ENCODE measurements at places on chromosomes 3 and 15.

DNA sequence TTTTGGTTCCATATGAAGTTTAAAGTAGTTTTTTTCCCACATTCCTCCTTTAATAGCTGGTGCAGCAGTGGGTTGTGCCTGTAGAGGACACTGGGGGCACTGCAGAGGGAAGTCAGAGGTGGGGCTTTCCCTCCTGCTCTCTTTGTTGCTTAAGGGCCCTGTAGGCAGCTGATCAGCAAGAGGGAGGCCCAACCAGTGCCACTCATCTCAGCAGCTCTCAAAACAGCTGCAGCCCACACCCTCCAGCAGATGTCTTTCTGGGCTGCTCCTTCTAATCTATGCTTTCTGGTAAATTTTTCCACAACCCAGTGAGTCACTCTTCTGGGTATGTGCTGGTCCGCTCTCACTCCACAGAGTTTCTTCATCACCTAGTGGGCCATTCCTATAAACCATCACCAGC, 263.8 kb downstream of the FEZF2 start:
- peak; percentile 61 for DNase-seq

GRCh38 chr3:15015456-15015855, 49.7 kb downstream of the MRPS25 start:
- DNase-seq: no peak

- DNase-seq: no peak
These were observed 11.7 kb downstream of the SLC30A4 start for GRCh38 chr15:45510758-45511280.

GRCh38 chr3:11006986-11007933, 14.7 kb downstream of the SLC6A1 start:
- no peak for DNase-seq

DNA sequence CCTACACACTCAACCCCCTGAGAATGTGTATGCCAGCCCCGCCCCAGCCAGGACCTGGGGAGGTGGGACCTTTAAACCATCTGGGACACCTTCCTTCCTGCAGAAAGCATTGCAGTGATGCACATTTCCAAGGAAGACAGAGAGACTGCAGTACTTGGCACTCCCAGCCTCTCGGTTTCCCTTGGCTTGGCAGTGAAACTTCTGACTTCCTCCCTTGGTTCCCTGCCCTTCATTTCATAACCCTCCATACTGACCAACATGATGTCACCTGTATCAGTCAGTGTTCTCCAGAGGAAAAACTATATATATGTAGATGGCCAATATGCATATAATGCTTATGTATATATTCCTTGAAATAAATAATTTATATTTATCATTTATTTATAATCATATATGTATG, 103.2 kb downstream of the SST start:
- no peak for DNase-seq

GRCh38 chr3:50381383-50381782, 22.1 kb upstream of the TMEM115 start:
- no peak for DNase-seq

GRCh38 chr3:88195951-88196434, 46.2 kb downstream of the C3orf38 start:
- DNase-seq: no peak

- no peak for DNase-seq
These were observed 982.7 kb upstream of the NR2F2 start for GRCh38 chr15:95347837-95348236.

GRCh38 chr3:16865335-16865734, 19.4 kb upstream of the PLCL2 start:
- no peak for DNase-seq

- DNase-seq: no peak
These were observed 19.0 kb upstream of the CCR2 start for GRCh38 chr3:46334741-46335478.

DNA sequence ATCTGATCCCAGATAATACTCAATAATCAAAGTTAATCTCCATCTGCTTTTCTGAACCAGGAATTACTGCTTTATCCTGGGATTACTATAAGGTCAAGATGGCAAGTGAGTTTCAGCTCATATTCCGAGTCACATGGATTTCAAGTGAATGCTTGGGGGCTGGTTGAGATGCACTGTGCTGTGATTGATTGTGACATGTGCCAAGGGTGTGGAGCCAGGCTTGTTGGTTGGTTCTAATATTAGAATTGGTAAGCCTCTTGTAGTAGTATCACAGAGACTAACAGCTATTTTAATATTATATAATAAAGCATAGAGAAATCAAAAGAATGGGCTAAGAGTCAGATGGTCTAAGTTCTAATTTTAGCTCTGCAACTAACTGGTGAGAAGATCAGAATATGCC, 74.2 kb upstream of the ICE2 start:
- DNase-seq: peak; percentile 87

DNA sequence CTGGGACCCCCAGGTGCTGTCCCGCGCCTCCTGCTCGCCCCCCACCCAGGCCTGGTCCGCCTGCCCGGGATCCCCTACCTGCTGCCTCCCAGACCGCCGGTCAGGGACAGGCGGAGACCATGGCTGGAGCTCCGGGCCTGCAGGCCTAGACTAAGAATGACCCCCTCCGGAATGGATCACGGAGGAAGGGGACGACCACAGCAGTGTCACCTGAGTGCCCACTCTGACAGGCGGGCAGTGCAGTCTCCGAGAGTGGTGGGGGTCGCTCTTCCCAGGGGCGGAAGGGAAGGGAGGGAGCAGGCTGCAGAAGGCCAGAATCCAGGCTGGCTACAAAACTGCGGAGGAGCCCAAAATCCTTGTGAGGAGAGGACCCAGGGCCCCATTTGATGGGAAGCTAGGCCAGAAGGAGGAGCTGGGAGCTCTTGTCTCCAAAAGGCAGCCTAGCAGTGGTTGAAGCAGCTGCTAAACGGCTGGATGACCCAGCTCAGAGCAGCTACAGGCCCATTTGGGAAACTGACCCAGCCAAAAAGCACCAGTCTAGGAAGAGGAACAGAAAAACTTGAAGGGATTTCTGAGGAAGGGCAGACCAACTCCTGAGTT, 908 bp upstream of the RAB43 start:
- DNase-seq: peak; percentile 53

DNA sequence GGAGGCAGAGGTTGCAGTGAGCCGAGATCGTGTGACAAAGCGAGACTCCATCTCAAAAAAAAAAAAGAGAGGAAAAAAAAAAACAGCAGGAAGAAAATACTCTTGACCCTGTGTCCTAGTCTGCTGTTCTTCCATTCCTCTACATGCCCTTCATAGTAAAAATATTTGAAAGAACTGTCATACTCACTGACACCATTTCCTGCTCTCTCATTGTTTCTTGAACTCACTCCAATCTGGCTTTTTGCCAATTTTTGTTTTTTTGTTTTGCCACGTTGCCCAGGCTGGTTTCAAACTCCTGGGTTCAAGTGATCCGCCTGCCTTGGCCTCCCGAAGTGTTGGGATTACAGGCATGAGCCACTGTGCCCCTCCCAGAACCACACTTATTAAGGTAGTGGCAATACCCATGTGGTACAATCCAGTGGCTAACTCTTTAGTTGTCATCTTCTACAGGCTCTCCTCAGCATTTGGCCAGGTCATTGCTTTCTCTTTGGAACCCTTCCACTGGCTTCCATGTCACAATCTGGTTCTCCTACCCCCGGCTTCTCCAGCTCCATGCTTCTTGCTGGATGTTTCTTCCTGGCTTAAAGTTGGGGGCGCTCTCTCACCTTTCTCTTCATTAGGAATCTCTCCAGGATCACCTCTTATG, 238.2 kb upstream of the C2CD4B start:
- no peak for DNase-seq

GRCh38 chr15:60835974-60836373, 357.0 kb upstream of the ICE2 start:
- DNase-seq: no peak

- no peak for DNase-seq
These were observed 88.2 kb downstream of the PLOD2 start for GRCh38 chr3:146072824-146073223.

GRCh38 chr3:111794711-111795110, 64.4 kb upstream of the PHLDB2 start:
- no peak for DNase-seq

DNA sequence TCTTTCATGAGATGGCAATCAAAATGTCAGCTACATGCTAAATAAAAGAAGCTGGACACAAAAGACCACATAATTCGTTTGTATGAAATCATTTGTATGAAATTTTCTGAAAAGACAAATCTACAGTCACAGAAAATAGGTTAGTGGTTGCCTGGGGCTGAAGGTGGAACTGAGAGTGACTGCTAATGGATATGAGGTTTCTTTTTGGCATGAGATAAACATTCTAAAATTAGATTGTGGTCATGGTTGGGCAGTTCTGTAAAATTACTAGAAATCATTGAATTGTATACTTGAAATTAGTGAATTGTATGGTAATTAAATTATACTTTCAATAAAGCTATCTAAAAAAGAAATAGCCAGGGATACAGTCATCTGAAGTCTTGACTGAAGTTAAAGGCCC, 2.7 kb upstream of the DMXL2 start:
- DNase-seq: no peak

GRCh38 chr3:132630612-132631011, 29.0 kb downstream of the ACAD11 start:
- DNase-seq: no peak

DNA sequence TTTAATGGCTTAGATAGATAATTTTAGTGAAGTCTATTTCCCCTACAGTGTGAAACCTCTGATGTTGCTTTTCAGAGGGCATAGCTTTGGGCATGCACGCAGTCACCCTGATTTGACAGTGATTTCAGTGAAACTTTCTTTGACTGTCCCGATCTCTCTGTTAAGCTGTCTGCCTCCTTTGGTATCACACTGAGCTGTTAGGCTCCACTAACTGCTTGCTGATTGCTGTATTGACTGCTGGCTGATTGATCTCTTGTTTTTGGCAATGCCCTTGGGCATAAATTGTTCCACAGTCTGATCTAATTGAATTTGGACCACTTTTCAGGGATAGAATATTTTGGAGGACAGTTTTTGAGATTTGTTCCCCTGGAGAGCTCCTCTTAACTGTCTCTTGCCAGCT, 68.5 kb upstream of the CCDC54 start:
- DNase-seq: no peak

GRCh38 chr3:152556731-152557254, 278.1 kb upstream of the P2RY1 start:
- peak; percentile 7 for DNase-seq

GRCh38 chr15:92709110-92709790, 53.7 kb upstream of the FAM174B start:
- no peak for DNase-seq

DNA sequence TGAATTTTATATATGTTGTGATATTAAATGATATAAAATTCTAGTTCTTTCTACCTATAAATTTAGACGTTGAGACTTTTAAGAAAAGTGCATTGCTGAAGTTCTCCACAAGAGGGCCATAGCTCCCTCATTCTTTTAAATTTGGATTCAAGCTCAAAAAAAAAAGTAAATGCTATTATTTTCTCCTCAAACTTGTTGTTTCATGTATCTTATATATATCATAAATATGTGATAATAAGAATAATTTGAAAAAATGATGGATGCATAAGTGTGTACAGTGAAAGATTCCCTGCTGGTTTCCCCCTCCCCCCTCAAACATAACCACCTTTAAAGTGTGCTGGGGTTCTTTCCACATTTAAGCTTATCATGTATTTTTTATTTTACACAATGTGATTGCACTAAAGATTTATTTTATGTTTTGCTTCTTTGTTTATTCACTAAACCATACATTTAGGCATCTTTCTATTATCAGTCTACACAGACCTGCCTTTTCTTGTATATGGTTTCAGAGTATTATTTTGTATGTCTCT, 769.4 kb upstream of the GOLIM4 start:
- peak; percentile 60 for DNase-seq

- no peak for DNase-seq
These were observed 28.7 kb downstream of the ARID3B start for GRCh38 chr15:74569731-74570070.

- DNase-seq: no peak
These were observed 28.3 kb downstream of the RETNLB start for GRCh38 chr3:108728934-108729333.

- no peak for DNase-seq
These were observed 38.3 kb upstream of the ESYT3 start for GRCh38 chr3:138395865-138396751.

DNA sequence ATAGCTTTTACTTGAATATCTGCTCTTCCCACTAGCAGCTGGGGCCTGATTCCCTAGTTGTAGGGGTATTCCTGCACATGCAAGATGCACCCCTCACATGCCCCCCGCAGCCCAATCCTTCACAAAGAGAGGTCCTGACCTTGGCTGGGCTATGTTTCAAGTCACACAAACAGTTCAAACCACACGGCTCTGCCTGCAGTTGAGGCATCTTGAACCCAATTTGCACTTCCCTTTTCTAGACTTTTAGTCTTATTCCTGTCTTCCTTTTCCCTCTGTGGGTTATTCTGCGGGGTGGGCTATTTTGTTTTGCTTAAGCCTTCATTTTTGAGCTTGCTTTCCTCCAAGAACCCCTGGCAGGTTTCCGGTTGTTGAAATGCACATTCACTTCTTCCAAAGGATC, 13.3 kb upstream of the CCR1 start:
- no peak for DNase-seq

DNA sequence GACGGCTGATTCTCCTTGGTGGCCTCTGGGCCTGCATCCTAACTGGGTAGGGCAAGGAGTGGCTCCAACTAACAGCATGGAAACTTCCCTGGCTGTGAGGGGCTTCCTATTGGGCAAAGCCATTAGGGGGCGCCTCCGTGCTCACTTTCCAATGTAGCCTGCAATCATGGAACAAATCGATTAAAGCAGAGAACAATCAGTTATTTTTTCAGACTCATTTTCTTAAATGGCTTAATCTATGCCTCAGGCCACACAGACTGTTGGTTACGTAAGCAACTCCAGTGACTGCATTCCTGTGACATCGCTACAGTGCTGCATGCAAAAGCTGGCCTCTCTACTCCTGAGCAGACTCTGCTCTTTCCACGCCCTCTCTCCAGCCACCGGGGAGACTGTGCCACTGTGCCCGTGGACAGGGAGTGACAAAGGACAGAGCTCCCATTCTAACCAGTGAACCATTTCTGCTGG, 278.9 kb downstream of the KLF13 start:
- peak; percentile 35 for DNase-seq

GRCh38 chr3:47047673-47048072, 68.2 kb downstream of the NBEAL2 start:
- no peak for DNase-seq

DNA sequence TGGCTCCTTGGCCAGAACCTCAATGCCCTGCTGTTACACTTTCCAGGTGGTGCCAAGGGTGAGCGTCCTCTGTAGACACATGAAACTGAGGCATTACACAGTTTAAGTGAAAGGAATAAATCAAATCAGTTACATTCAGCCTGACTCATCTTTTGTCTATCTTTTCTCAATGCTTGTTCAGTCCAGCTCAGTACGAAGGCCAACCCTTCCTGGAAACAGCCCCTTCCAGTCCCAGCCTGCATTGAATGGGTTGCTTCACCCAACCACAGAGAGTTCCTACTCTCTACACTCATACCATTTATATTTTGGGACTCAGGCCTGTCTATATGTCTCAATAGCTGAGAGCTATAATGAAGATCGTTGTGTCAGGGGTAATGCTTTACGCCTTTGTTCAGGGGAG, 363.6 kb downstream of the RORA start:
- DNase-seq: no peak

Measured in tongue (tissue), 3 donors.